Activated T-helper 9 cell treated with anti-CD3 and anti-CD28 coated beads, Interleukin-2, amount 50 U/mL, for 16 hours (primary cell): ENCODE measurements at places on chromosomes 16 and 17.
A peak's percentile ranks its signal among the peaks of the same experiment; 100 is the strongest.

DNA sequence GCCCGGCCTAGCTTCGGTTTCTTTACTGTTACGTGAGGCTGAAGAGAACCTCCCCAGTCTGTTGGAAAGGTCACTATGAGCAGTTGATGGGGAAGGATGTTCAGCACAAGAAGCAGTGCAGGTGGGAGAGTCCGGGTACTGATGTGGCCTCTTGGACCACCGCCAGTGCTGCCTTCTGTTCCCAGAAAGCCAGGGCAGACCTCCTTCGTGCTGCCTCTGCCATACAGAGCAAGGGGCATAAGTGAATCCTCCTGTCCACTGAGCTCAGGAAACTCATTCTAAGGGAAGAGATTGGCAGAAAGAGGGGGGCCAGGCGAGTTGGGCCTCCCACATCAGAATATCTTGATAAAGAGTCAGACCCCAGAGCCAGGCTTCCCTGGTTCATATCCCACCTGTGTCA, 3.7 kb downstream of the PPP4C start:
- DNase-seq = no peak

DNA sequence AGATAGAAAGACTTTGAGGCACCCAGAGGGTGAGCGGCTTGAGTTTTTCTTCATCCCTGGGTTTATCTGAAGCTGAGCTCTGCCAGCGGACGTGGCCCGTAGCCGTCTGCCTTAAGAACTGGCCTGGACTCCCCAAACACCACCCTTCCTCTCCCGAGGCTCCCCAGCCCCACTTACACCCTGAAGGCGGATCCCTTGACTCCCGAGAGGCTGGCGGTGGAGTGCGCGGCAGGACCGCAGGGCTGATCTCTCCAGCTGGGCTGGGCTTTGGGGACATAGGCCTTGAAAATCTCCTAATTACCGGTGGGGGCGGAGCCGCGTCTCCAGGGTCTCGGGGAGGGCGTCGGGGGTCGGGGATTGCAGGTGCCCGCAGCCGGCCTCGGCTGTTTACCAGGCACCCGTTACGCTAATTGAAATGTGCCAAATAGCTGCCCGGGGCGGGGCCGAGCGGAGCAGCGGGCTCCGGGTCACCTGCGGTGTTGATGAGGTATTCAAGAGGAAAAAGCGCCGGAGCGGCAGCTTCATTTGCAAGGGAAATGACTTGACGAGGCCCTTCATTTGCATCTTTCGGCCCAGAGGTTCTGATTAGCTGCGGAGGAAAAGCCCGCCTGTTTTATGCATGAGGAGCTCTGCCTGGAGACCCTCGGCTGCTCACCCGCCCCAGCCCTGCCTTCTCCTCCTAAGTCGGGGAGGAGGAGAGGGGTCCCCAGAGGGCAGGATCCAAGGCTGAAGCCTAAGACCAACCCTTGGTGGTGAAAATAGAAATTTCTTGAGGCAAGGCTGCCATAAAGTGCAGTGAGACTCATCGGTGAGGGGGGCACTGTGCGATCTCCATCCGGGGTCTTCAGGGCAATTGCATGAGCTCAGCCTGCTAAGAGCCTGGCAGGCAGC, 100.7 kb downstream of the MGAT5B start:
- peak; percentile 39 for DNase-seq

DNA sequence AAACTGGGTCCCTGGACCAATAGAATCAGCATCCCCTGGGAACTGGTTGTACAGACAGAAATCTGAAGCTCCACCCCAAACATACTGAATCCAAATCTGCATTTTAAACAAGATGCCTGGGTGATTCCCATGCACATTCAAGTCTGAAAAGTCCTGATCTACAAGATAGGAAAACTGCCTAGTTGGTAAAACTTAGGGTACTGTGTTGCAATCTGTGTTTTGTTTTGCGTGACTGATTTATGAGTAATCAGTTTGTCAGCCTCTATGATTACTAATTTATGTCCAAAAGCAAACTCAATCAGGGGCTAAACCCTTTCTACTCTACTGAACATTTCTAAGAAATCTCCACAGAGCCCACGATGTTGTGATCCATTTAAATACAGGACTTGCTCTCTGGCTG, 103.8 kb downstream of the YPEL2 start:
- DNase-seq = no peak

GRCh38 chr17:40327244-40327729, 18.3 kb downstream of the RARA start:
- no peak for DNase-seq

DNA sequence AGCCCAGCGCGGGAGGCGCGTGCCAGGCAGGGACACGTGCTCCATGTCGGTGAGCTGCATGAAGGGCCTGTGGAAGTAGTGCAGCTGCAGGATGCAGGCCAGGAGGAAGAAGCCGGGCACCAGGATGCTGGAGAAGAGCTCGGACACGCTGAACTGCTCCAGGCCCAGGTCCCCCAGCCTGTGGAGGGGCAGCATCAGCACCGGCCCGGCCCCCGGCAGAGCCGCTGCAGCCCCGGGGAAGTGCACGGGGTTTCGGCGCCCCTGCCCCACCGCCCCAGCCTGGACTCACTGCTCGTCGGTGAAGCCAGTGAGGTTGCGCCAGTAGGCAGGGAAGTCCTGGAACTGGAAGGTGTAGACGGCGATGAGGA, 28.0 kb downstream of the CTU2 start:
- DNase-seq = no peak

DNA sequence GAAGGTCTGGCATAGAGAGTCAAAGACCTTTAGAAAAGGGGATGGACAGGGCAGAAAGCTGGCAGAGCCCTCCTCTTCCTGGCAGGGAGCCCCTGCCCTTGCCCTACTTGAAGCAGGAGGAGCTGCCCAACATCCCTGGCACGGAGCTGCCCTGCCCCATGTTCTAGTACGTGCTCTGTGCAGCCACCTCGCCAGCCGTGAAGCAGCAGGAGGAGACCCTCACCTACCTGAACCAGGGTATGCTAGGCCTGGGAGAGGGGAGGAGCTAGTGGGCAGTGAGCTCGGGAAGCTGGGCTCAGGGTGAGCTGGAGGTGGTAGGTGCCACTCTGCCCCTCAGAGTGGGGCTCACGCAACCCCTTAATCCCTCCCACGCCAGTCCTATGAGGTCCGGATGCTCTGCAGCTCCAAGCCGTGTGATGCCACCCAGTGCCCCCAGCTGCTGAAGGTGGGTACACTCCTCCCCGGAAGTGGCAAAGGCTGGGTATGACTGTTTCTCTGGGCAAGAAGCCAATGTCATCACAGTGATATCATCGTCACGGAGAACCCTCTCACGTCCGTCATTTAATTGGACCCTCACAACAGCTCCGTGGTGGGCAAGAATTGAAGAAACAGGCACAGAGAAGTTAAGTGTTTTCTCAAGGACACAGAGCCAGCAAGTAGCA, 12.7 kb upstream of the STAC2 start:
- peak; percentile 53 for DNase-seq

GRCh38 chr17:45143767-45144198, 4.5 kb upstream of the HEXIM1 start:
- DNase-seq = no peak

DNA sequence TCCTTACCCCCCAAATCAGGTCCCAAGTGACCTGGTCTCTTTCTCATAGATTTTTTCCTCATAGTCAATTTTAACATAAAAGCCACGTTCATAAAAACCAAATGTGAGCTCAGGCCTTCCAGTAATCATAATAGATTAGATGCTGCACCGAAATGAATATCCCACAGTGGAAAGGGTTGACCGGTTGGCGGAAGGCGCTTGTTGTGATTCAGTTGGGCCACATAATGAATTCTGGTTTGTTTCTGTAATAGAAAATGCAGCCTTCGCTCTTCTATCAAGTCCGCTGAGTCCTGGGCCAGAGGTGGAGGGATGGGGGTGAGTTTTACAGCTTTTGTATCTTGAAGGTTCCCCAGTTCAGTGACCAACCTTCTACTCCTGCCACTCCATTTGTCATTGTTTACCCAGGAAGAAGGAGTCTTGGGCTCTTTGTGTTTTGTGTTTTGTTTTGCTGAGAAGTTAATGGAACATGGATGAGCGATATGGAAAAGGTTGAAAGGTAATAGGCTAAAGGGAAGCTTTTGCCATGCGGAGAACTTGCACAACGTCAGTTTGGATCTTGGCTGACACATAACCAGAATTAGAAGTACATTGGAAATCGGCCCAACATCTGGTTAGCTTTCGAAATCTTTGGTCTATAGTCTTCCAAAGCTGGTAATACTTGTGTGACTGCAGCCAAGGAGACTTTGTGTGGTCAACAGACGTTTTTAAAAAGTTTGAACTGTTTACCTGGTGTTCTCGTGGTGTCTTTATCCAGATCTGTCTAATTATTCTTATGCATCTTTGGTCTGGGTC, 89.5 kb downstream of the CLEC16A start:
- no peak for DNase-seq

DNA sequence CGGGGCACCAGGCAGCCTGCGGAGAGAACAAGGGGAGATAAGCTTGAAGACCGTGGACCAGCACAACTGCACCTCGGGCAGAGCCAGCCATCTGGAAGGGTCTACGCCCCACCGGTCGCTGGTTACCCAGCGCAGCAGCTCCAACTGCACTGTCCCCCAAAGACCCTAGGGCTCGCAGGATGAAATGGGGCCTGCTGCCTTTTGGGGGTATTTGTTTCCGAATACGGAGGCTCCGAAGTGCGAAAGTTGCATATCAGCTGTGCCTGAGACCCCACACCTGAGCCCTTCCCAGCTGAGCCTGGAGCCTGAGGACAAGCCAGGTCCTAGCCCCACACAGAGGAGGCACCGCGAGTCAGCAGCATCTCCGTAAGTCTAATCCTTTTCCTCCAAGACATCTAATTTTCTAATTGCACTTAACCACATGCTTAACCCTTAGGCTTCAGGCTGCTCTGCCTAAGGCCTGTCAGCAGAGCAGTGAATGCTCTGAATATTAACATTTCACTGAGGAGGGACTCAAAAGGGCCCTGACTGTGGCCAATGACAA, 4.0 kb downstream of the KIFC3 start:
- DNase-seq = no peak

DNA sequence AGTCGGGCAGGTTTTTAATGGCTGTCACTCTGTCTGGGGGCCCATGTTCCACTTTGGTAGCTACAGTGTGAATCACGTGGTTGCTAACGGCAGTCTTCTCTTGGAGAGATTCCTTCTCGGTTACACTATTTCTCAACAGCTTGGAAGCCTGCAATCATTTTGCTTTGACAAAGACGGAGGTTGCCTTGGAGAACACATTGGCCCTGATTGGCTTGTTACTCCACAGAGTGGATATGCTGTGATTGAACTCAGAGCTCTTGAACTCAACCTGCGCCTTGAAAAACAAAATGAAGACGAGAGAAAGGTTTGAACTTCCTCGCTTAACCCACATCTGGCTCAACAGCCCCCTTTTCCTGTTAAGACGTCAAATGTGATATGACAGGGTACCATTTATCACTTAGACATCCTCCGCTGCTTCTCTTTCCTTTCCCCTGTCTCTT, 218.9 kb downstream of the MAF start:
- no peak for DNase-seq

DNA sequence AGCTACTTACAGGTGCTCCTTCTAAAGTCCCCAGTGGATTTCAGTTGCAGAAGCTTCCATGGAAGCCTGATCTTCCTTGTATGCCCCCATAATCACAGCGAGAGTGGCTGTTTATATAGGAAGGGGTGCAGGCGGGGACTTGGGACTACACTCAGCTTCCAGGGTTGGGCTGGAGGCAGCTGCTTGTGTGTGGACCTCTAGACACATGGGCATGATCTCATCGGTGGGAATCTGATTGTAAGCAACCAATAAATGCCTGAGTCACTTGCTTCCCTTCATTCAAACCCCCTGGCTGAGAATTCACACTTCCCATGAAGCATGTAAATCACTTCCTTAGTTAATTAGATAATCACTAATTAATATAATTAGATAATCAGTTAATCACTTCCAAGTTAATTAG, 1.0 kb upstream of the KRT20 start:
- no peak for DNase-seq

DNA sequence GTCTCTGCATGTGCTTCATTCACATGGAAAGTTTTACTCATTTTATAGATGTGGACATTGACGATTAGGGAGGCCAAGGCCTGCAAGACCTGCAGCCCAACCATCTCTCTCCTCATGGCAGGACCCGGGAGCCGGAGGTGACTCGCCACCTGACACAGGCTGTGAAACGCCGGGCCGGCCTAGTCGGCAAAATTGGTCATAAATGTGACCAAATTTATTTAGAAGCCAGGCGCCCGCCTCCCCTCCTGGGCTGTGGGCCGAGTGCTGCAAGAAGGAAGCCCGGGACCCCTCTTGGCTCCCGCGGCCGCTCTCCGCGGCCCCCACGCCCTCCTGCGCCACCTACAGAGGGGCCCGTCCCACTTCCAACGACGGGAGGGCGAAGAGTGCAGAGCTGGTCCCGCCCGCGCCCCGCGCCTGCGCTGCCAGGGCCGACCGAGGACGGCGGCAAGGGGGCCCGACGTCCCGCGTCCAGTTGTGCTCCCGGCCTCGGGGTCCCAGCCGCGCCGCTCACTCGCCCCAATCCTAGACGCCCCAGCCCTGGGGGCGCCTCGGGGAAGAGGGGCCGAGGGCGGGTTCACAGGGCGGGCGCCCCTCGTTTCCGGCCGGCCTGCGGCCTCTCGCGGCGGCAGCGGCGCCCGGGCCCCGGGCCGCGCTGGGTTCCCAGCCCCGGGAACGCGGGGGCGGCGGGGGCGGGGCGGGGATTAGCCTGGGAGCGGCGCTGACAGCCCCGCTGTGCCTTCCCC, 47.5 kb downstream of the WNT3 start:
- DNase-seq = no peak

GRCh38 chr17:77153999-77154586, 13.3 kb downstream of the SEC14L1 start:
- no peak for DNase-seq

GRCh38 chr17:51439395-51440229, 179.3 kb downstream of the UTP18 start:
- no peak for DNase-seq

DNA sequence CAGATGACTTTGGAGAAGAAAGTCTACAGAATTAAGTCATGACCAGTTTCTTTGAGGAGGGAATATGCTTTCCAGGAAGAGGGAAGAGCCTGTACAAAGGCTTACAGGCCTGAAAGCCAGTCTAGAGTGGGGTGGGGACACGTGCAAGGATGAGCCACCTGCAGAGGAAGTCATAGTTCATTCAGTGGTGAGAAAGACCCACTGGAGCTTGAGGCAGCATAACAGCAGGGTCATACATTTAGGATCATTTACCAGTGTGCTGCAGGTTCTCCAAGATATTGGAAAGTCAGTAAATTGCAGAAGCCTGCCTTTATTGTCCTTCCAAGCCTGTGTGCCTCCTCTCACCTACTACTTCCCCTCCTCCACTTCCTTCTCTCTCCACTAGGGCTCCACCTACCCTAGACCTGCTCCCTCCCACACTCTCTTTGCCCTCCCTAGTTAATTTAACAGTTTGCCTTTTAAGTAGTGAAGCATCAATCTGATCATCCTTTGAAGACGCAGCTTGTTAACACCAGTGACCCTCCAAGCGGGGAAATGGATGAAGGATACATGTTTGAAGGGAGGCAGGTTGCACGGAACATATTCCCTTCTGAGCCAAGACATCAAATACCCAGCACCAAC, 40.2 kb downstream of the CDRT15 start:
- no peak for DNase-seq
